ENCODE measurements at places on chromosomes 2 and 18. TPM values are rescaled to one million over a fixed set of nuclear protein-coding genes. Genes with fewer than 3 reads are reported as not detected.

NPAS2 gene
- 8.1 TPM for total RNA-seq

GREB1L gene
- 1.2 TPM for total RNA-seq

KCNG2 gene
- 1.2 TPM for total RNA-seq

NOSTRIN gene
- 0.18 TPM for total RNA-seq

PAIP2B gene
- total RNA-seq, result 0.86 TPM

C2orf49 gene
- total RNA-seq, result 9.9 TPM

DNER gene
- 3.2 TPM for total RNA-seq

FAM110C gene
- total RNA-seq, result not detected

Measured in myometrial cell (primary cell).